Fibroblast of skin of left biceps (primary cell): ENCODE measurements at places on chromosomes 2 and 18.

GRCh38 chr2:12824351-12824777 is 107.6 kb downstream of the TRIB2 start:
- no peak for DNase-seq

- DNase-seq: no peak
These were observed 34.5 kb downstream of the BCL2 start for GRCh38 chr18:63284827-63285733.

DNA sequence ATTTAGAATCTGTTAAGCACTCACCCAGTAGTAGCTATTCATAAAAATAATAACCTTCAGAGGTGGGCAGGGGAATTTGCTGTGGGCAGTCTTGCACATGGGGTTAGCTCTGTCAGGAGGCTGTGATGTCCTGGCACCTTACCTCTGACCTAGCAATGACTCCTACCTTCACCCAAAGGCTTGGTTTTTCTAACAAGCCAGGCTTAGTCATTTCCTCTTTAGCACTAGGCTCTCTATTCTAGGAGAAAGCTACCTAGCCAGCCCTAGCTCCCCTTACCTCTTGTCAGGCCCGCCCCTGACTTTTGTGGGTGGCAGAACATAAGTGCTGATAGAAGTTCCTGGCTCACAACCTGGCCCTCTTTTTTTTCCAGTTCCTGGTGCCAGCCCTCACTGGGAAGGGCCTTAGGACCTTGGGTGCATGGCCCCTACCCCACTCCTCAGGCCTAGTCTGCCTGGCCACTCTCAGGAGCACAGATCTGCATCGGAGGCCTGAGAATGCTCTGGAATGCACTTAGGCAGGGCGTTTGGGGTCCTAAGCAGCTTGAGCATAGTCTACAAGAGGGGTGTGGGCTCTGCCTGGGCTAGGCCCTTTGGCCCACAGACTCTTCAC is 17.7 kb downstream of the CPLX4 start:
- no peak for DNase-seq

DNA sequence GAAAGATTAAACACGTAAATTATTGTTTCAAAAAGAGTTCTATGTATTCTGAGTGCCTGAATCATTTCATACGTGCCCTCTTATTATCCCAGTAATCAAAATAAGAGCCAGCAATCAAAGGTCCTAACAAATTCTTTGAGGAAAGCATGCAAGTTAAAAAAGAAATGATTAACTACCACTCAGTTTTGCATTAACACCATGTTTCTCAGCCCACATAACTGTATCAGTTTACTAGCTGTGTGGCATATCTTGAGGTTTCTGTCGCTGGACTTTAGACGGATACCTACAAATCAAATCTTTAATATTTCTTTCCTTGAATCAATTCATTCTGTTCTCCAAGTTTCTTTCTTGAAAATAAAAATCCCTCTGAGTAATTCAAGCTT is 668.9 kb upstream of the CHAC2 start:
- no peak for DNase-seq

DNA sequence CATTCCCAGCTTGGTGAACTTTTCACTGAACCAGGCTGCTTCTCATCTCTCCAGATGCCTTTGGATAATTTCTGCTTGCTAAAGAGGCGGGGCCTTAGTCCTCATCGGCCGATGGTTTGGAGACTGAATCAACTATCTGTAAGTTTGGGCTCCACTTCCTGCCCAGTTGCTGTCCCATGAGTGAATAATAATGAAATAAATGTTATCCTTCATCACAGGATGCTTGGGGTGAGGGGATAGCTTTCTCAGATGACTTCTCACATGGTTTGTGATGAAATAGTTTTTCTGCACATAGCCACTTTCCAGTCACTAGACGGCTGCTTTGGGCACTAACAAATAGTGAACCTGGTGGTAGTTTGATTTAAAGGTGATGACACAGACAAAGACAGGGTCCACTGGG is 376.6 kb upstream of the TRIB2 start:
- DNase-seq: peak; percentile 36

GRCh38 chr2:119311371-119311770 is 55.3 kb downstream of the C2orf76 start:
- DNase-seq: no peak

DNA sequence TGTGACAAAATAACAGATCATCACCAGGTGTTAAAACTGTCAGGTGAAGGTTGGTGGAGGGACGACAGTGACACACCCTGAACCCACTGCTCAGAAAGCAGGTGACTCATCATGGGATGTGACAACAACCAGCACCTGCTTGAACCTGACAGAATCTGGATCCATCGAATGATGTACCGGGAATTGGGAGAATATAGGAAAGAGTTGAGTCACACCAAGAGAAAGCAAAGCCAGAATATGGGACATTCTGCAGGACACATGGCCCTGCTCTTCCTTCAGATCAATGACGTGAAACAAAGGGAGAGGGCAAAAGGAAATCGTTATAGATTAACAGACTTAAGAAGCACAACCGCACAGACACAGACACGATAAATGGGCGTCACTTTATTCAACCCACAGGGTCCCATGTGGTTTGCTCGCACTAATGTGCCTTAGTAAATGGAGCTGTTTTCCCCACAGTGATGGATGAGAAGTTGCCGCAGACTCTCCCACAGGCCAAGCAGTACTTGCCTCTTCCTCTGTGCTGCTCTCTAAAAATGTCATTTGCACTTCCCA is 100.1 kb downstream of the CRACDL start:
- no peak for DNase-seq

- DNase-seq: peak; percentile 46
These were observed 48.1 kb upstream of the ARL4C start for GRCh38 chr2:234544659-234545611.

DNA sequence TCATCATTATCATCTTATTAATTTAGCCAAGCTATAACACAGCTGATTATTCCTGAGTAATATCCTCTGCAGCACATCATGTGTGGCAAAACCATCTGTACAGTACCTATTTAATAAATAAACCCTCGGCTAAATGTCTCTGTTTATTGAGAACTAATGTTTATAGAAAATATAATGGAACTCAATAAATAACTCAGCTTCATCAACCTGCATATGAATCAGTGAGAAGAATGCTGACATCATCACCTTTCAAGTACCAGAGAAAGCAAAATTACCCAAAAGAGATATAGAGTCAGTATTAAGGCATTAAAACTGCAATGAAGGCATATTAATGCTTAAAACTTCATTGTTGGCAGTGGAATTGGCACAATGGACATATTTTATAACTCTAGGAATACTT is 558.3 kb downstream of the PLCL1 start:
- no peak for DNase-seq

DNA sequence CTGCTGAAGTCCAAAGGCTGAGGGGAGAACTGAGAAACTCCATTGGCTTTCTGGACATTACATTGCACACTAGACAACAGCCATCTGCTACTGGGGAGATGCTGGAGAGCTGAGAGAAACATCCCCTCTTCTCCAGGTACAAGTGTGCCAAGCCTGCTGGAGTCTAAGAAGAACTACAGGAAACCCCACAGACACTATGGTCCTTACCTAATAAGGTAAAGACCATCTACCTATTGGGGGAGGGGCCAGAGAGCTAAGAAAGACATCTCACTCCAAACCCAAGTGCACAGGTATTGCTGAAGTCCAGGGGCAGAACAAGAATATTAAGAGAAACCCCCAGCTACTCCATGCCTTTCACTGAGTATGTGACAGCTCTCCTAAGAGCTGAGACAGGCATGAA is 338.7 kb upstream of the NCKAP5 start:
- no peak for DNase-seq

GRCh38 chr2:230318190-230319121 is 8.5 kb upstream of the SP140L start:
- no peak for DNase-seq

DNA sequence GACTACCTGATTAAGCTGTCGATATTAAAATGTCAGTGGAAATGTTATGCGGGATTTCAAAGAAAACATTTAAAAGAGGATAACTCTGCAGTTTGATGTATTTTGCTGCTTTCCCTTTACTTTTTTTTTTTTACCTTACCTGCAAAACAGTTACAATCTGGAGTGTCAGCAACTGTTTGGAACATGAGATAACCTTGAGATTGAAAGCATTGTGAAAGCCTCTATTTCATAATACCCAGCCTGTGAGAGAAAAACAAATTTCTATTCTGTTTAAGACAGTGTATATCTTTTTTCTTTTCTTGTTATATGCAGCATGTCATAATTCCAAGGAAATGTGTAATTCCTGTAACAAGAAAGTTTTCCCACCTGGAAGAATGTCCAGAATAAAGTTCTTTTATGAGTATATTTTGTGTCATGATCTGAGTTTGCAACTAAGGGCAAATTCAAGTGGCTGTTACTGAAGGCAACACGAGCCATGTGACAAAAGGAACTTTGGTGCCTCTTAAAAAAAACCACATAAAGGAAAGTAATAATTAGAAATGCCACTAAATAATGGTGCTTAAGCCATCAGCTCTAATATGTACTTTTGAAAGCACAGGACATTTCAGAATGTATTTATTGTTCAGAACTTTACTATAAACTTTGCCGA is 297.0 kb upstream of the DSEL start:
- DNase-seq: no peak

DNA sequence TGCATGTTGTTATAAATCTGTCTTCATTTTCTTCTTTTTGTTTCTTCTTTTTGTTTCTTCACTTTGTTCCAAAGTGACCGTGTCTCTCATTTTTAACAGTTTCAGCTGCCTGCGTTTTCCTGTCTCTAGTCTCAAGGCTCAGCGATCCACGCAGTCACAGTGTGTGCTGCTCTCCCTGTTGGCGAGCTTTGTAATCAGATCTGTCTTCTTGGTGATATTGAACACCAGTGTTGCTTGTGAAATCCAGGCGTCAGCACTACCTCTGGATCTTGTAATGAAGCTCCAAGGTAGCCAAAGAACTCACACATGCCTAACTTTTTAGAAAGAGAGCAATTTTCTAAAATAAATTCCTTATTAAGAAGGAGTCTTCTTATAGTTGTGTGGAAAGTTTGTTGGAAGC is 13.2 kb downstream of the SNTG2 start:
- no peak for DNase-seq

DNA sequence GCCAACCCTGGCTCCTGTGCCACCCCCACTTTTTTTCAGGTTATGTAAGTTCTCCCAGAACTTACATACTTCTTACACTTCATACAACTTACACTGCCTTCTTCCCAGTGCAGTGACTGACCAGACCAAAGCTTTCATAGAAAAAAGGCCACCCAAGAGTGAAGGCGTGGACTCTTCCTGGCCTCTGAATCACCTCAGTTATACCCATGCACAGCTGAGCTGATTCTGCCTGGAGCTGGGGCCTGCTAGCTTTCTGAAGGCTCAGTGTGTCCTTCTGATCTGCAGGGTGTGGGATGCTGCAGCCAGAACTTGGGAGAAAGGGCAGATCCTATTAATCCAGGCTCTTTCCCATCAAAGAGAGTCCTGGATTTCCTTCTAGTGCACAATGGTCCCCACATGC is 216.1 kb downstream of the TTC32 start:
- no peak for DNase-seq

DNA sequence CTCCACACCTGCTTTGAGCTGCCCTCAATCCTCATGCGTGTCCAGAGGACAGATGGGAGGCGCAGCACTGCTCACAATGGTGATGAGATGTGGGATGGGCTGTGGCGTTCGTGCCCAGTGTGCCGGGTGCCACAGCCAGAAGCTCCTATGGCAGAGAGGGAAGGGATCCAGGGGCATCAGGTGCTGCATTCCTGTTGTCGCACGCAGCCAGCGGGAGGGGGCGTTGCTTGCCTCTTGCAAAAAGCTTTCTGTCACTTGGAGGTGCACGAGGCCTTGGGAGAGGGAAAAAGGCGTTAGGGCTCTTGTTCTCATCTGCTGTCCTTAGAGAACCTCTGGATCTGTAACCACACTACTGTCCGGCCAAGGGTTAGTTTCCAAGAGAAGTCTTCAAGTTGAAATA is 29.2 kb upstream of the ALLC start:
- no peak for DNase-seq

DNA sequence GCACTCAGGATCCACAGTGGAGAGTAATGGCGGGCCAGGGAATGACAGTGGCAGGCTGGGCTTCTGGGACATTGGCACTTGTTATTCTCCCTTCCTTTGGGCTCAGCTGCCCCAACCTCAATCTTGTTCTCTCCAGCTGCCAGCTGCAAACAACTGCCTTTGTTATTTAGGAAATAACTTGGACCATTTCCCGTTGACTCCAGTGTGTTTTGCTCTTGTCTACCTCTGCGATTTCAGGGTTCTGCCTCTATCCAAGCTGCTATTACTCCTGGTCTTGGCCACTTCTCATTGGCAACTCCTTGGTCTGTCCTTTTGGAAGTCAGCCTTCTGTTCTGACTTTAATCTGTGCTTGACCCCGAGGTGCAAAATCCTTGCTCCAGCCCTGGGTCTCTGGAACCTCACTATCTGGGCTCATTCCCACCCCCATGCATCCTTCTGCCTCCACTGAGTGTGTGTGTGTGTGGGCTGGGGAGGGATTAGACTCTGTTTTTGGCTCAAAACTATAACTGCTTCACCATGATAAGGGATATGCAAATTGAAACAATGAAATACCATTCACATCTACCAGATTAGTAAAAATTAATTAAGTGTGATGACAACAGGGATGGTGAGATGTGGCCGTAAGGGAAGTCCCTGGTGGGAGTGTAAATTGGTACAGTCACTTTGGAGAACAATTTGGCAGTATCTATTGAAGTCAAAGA is 134.1 kb upstream of the CXCR4 start:
- no peak for DNase-seq

- DNase-seq: no peak
These were observed 108.8 kb upstream of the UBE2E3 start for GRCh38 chr2:180871649-180872048.

DNA sequence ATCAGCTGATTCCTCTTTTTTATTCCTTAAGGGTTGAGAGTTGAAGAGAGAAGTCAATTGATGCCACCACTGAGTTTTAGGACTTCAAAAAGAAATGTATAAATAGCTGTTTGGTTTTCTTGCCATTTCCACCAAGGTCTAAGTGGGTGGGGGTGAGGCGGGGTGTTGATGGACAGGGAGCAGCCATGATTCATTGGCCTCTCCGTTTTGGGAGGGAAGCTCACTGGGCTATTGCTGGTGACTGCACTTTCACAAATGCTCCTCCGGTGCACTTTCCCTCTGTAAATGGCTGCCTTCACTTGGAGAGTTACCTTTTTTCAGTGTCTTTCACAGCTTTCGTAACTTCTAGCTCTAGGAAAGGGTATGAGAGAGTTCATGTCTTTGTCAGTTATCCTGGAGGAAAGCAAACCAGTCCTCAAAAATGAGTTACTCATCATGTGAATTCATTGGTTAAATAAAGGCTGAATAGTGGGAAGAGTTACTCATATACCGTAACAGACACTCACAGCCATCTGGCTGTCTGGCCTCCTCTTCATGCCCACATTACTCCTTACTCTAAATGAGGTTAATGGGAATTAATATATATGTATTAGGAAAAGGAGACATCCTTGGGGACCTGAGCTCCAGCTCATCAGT is 17.4 kb upstream of the CTAGE1 start:
- no peak for DNase-seq

DNA sequence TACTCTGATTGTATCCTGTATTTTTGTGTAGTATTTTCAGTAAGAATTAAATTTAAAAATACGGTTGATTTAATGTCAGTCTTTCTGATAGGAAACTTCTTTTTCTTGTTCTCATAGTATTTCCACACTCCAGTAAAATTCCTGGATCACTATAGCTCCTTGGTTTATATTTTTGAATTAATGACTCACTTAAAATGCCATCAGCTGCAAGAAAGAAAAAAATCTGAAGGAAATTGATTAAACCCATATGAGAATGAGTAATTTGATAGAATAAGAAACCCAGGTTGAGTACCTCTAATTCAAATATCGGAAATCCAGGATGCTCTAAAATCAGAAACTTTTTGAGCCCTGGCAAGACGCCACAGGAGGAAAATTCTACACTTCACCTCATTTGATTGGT is 186.8 kb upstream of the RND3 start:
- DNase-seq: no peak

GRCh38 chr2:120319686-120320317 is 26.1 kb upstream of the INHBB start:
- DNase-seq: no peak
